ENCODE measurements at places on chromosomes 1 and 21.

DNA sequence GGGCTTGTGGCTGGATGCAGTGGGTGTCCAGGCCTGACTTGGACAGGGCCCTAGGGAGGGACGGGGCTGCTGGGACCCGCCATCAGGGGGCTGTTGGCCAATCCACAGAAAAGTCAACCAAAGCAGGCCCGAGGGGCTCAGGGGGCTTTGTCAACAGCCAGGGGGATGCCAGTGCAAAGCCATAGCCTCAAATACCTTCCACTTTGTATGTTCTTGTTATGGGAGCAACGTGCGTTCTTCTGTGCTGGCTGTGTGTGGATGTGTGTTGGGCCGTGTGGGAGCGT is 35.4 kb upstream of the ARF1 start:
- DNase-seq, result no peak

DNA sequence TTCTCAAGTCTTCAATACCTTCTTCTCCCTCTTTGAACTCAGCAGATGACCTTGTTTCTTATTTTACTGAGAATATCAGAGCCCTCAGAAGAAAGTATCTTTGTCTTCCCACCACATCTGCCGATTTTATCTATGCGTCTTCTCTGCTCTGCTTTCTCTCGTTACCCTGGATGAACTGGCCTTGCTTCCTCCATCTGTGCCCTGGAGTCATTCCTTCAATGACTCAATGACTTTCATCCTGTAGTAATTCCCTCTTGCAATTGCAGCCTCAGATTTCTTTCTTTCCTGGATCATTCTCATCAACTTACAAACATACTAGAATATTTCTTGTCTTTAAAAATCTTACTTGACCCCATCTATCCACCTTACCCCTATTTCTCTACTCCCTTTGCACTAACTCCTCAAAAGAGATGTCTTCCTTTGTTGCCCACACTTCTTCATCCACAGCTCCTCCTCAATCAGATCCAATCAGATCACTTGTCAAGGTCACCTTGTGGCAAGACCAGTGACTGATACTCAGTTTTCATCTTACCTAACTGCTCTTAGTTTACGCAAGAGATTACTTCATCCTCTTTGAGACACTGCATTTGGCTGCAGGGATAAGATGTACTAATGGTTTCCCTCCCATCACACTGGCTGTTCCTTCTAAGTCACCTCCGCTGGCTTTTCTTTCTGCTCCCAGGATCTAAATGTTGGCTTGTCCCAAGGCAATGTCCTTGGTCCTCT is 8.2 kb upstream of the TGFBR3 start:
- no peak for DNase-seq

DNA sequence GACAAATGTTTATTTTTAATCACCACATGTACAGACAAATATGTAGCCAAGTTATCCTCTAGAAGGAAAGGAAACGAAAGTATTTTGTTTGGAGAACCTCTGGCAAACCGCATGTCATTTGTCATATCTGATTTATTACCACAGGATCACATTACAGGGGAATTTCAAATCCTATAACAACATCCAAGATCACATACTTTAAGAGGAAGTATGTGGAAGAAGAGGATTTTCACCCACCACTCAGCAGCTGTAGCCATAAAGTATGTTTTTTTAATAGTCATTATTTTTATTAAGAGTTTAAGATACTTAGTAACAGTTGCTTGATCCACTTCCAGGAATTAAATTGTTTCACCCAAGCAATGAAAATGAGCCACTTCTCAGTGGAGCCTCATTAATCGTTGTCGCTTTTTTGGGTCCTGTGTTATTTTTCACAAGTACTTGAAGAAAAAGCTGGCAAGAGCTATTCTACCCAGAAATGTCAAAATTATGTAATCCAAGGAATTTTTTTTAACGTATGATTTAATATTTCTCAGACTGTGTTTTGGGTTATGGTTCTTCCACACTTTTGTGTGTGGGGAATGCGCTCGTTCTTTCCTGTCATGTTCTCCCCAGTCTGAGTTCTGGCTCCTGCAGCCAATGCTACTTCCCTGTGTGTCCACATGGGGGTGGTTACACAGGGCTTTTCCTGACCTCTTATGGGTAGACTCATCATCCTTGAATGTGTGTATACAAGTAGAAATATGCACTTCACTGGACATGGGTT is 6.9 kb downstream of the SERTAD4 start:
- no peak for DNase-seq

DNA sequence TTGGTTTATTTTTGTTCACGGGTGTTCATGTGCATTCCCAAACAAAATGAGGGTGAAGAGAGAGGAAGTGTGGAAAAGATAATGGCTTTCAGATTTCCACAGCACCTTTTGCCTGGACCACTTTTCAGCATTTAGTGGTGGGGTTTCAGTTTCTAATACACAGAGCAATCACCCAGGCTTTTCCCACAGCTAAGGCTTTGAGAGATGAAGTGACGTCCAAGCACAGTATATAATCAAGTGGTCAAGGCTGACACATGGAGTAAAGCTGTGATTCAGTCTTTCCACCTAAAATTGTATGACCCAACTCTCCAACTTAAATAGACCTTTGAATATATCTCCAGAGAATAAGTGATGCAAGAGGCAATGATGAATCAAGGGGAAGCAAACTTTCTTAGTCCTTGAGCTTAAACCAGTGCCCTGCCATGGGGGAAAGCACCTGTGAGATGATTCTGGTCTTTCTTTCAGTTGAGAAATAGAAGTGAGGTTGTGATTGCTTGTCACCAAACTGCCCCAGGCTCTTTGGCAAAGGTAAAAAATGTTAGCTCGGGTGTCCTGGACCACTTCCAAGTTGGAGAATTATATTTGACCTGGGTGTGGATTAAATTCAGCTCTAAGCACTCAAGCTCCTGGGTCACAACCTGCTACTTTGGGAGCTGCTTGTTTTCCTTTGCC is 2.4 kb upstream of the PIK3R3 start:
- DNase-seq, result no peak

- no peak for DNase-seq
Observed at GRCh38 chr1:7224081-7224534, 438.9 kb downstream of the CAMTA1 start.

DNA sequence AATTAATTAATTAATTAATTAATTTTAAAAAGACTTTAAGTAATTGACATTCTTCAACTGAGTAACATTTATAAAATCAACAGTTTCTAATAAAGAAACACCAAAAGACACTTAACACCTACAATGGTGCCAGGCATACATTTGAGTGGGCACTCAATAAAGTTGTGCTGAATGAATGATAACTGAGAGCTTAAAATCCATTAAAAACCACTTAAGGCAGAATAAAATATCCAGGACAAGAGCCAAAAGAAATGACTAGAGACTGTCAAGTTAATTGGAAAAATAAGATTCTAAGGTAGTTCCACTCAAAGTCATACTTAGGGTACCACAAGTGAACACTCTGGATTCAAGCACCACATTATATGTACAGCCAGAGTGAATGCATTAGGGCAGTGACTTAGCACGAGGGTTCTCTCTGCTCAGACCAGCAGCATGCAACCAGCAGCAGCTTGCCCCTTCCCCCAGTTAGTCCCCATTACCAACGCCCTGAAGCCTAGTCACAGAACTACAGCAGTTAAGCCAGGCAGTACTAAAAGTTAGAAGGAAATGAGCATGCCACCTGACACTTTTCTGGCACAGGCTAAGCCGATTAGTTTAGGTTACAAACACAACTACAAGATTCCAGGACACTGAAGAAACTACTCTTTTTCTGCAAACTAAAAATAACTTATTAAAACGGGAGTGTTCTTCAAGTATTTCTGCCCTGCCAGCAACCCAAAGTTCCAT is 46.5 kb downstream of the LUZP1 start:
- no peak for DNase-seq

- no peak for DNase-seq
Observed at GRCh38 chr1:63943393-63943792, 169.6 kb downstream of the ROR1 start.

- no peak for DNase-seq
Observed at GRCh38 chr1:159214149-159214760, 9.6 kb downstream of the ACKR1 start.

DNA sequence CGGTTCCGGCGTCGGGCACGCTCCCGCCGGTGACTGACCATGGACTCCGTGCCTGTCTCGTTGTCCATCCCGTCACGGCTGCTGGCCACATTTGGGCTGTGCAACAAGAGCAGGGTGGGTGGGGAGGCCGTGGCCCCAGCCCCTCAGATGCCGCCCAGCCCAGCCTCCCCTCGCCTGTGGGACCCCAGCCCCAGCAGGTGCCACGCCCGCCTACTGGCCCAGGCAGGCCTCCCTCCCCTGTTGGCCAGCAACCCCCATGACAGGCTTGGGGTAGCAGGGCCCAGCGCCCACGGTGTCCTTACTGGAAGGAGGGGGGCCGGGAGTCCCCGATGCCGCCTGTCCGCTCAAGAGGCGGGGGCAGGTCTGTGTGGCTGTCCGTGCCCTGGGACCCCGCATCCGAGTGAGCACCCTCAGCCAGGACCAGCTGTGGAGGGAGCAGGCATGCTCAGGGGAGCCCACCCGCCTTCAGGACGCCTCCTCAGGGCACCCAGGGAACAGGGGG is 7.1 kb downstream of the DVL1 start:
- no peak for DNase-seq

DNA sequence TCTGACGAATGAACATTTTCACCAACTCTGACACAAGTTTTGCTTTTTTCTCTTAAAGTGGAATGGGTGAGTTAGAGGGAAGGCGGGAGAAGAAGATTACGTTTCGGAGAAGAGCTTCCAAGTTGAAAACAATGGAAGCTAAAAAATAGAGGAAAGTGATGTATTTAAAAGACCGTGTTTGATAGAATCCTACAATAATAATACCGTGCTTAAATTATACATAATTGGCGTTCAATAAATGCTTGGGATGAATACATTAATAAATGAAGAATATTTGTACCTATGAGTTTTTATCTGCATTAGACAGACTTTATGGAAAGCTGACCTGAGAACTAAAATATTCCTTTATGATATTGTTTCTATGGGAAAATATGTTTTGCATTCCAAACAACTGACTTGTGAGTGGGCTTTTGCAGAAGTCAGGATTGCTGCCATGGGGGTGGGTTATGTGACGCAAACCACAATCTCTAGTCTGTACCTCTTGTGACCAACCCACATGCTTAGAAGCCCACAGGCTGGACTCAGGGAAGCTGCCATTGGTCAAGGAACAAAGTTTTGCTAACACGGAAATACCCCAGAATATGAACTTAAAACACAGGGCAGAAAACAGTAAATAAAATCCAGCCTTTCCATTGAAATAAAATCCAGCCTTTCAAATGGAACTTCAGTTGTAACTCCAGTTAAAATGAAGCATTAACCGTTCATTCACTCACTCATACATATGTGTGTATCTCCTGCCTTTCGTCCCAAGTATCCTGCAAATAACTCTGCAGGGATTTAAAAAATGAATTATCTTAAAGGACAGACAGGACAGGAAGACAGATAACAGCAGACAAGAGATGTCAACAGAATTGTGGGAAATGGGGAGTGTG is 21.3 kb upstream of the ATF3 start:
- DNase-seq, result no peak

- DNase-seq, result no peak
Observed at GRCh38 chr1:94303005-94303404, 65.6 kb upstream of the ARHGAP29 start.

- no peak for DNase-seq
Observed at GRCh38 chr1:98103617-98104285, 182.9 kb upstream of the DPYD start.

GRCh38 chr1:76426606-76427005 is 352.1 kb downstream of the ST6GALNAC3 start:
- DNase-seq, result no peak

DNA sequence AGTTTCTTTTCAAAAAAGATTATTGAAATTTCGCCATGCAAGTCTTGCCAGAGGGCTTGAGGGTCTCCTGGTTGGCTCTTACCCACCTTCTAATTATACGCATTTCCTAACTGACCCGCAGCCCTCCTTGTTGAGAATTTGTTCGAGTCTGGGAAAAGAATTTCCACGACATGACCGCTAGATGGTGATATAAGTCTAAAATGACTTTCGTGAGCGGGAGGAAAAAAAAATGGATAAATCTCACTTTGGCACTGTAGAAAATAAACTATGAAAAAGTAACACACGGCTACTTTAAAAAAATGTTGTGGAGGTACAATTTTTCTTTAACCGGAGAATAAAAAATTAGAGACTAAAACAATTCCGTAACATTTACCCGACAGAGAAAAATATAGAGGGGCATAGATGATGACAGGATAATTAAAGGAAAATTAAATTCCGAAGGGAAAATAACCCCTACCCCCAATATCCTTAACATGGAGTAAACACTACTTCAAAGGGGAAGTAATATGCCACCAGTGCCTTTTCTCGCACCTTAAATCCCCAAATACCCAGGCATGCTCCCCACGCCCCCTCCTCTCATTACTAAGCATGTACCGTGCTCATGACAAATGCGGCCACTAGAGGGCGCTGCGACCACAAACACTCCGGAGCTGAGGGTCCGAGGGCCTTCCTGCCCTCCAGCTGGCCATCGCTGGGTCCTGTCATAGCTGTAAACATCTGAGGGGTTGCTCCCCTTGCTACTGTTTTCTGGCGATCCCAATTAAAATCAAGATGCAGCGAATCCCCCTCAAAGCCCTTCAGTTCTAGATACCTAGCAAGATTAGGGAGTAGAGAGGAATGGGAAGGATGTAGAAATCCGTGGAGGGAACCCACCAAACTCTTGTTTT is 266.9 kb downstream of the ASTN1 start:
- peak; percentile 93 for DNase-seq

- DNase-seq, result no peak
Observed at GRCh38 chr1:234897754-234898454, 230.7 kb downstream of the TOMM20 start.

DNA sequence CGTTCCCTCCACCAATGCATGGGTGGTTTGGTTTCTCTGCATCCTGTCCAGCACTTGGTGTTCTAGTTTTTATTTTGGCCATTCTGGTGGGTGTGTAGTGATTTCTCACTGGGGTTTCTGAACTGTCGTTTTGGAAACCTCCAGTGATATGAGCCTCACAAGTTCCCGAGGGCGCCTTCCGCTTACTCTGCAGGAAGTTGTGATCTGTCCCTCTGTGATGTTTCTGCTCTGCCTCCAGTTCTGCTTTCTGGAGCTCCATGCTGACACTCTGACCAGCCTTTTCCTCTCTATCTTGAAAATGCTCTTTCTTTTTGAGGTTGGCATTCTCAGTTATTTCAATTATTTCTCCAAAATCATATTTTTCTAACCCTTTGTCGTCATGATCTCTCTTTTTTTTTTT is 111.6 kb downstream of the PLD5 start:
- DNase-seq, result no peak

- DNase-seq, result no peak
Observed at GRCh38 chr1:213138391-213138790, 87.3 kb downstream of the RPS6KC1 start.

GRCh38 chr1:211753649-211754251 is 76.8 kb downstream of the LPGAT1 start:
- no peak for DNase-seq
